ENCODE measurements at places on chromosomes 5 and 9.

- no peak for DNase-seq
Measured at GRCh38 chr5:152113401-152113800, 188.8 kb upstream of the GLRA1 start.

GRCh38 chr5:18686253-18686652 is 1052.0 kb downstream of the TAF11L14 start:
- no peak for DNase-seq

- no peak for DNase-seq
Measured at GRCh38 chr5:149596712-149597111, 15.4 kb downstream of the ARHGEF37 start.

GRCh38 chr5:142405814-142406395 is 81.1 kb upstream of the SPRY4 start:
- no peak for DNase-seq

- no peak for DNase-seq
Measured at GRCh38 chr9:78590068-78590467, 293.1 kb downstream of the PSAT1 start.

DNA sequence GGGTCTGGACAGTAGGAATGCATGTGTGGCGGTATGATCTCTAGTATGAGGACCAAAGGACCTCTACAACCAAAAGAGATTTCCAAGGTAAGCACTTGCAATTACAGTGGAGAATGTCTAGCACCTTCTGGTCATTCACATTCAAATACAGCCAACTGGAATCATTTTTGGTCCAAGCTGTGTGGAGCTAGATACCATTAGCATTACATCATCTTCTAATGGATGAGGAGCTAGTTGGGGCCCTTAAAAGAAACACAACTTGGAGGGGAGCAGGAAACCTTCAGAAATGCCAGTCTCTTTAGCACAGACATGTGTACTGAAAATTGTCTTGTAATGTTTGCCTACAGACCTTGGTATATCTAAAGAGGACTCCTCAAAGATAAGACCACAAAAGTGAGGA is 244.7 kb downstream of the BNC2 start:
- no peak for DNase-seq

GRCh38 chr9:20811872-20812271 is 127.8 kb downstream of the FOCAD start:
- no peak for DNase-seq

- no peak for DNase-seq
Measured at GRCh38 chr5:60332244-60333004, 367.5 kb downstream of the DEPDC1B start.
